ENCODE measurements at places on chromosomes 7 and 10.

GRCh38 chr10:28326516-28327490, 23.9 kb upstream of the MPP7 start:
- no peak for DNase-seq

- no peak for DNase-seq
Measured at GRCh38 chr10:50640238-50640637, 16.5 kb upstream of the SGMS1 start.

DNA sequence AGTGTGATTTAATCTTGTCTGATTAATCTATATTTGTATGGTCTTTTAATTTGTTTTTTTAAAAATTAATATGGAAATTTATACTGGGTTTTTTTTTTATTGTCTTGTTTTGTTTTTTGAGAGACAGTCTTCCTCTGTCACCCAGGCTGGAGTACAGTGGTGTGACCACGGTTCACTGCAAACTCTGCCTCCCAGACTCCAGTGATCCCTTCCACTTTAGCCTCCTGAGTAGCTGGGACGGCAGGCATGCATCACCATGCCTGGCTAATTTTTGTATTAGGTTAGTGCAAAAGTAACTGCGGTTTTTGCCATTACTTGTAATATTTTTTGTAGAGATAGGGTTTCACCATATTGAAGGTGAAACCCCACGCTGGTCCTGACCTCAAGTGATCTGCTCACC, 73.1 kb downstream of the TET1 start:
- DNase-seq, result no peak

- DNase-seq, result no peak
Measured at GRCh38 chr7:75621124-75621523, 117.6 kb downstream of the HIP1 start.

- DNase-seq, result no peak
Measured at GRCh38 chr10:36183056-36183455, 541.0 kb upstream of the FZD8 start.

DNA sequence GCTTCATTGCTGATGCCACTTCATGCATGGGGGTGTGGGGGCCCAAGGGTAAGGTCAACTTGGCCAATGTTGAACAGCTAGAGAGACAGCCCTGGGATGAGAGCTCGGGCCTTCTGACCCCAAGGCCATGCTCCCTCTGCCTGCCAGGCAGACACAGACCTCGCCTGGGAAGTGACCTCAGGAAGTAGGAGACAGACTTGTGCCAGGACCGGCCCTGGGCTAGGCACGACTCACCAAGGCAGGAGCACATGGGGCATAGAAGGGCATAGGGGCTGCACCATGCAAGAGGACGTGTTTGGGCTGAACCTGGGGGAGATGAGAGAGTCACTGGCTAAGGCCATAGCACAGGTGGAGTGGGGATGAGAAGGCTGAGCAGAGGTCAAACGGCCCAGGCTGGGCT, 27.1 kb downstream of the ZCCHC24 start:
- no peak for DNase-seq

- DNase-seq, result no peak
Measured at GRCh38 chr7:134289423-134289822, 27.3 kb downstream of the SLC35B4 start.

DNA sequence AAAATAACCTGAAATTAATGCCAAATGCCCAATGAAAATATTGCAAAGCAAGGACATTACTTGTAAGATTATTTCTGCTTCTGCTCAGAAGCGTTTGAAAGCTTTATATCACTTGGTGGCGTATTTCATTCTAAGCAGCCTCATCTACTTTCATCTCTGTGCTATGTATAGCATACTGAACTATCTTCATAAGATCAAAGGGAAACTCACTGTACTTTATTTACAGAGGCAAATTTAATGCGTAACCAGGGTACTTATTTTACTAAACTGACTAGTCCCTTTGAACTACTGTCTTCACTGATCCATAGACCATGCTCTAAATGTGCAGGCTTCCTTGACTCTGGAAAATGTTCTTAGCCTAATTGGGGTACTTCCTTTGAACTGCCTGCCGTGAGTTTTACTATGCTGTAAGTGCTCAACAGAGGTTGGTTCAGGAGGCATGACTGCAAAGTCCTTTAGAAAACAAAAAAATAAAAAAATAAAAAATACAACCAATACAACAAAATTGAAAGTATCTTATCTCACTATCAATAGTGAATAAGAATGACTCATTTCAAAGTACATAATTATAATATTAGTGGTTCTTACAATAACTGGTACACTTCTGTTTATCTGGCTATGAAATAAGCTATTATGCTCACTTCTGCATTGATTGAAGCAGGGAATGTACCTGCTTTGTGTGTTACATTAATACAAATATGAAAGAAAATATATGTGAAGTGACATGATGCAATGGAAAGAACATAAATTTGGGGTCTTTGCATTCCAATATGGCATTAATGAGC, 41.0 kb upstream of the TSPAN12 start:
- DNase-seq, result no peak

DNA sequence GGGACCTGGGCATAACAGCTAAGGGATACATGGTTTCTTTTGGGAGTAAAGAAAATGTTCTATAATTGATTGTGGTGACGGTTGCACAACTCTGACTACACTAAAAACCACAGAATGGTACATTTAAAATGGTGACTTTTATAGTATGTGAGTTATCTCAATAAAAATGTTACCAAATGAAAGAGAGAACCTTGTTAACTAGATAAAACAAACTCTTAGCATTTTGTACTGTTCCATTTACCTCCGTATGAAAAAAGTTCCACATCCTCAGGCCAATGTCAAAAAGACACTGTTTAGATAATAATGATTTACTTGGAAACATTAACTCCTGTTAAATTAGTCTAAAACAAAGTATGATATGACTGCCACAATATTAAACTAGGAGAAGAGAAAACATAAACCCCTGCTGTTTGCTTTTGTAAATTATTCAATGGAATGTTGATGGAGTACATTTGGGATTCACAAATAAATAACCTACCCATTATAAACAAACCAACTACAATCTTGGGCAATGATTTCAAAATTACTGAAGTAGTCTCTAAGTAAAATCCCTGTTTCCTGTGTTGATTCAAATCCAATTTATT, 60.7 kb downstream of the SMURF1 start:
- peak; percentile 30 for DNase-seq

GRCh38 chr10:70785190-70785589, at the start of gene TBATA:
Gene TBATA, minus strand, starts transcription at chr10:70785377. Its CDS starts 1,998 bp downstream, at chr10:70783379.
- DNase-seq, result peak; percentile 53

GRCh38 chr7:70240873-70241272, 642.6 kb downstream of the AUTS2 start:
- DNase-seq, result no peak

DNA sequence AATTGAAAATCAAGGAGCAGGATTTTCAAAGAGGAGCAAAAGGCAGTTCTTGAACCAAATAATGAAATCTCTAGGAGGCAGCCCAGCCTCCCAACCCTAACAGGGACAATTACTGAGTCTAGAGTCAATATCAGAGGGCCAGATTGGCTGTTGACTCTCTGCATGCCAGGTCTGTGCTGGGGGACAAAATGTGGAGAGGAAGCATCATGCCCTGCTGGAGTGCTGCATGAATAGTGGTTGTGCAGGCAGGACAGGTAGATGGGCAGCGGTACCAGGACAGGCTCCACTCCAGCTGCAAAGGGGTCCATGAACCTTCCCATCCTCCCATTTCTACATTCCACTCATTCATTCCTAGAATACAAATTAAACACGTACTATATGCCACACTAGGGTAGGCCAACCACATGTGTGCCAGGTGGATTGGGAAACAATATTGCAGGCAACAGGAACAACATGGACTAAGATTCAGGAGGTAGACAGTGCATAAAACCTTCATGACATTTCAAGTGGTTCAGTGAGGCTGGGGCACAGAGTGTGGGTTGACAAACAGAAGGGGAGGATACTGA, 30.4 kb upstream of the MAT1A start:
- no peak for DNase-seq

GRCh38 chr10:79472449-79472848, 27.0 kb upstream of the ZCCHC24 start:
- no peak for DNase-seq

GRCh38 chr10:42638821-42639270, 476 bp upstream of the ZNF33B start:
- DNase-seq, result peak; percentile 77

GRCh38 chr10:89651205-89651915, 6.3 kb upstream of the PANK1 start:
- no peak for DNase-seq

GRCh38 chr7:2956076-2956475, 87.6 kb downstream of the CARD11 start:
- no peak for DNase-seq

GRCh38 chr10:43255634-43256431, 11.0 kb downstream of the RASGEF1A start:
- peak; percentile 77 for DNase-seq

- DNase-seq, result no peak
Measured at GRCh38 chr7:128691227-128691626, 19.1 kb downstream of the GARIN1A start.

DNA sequence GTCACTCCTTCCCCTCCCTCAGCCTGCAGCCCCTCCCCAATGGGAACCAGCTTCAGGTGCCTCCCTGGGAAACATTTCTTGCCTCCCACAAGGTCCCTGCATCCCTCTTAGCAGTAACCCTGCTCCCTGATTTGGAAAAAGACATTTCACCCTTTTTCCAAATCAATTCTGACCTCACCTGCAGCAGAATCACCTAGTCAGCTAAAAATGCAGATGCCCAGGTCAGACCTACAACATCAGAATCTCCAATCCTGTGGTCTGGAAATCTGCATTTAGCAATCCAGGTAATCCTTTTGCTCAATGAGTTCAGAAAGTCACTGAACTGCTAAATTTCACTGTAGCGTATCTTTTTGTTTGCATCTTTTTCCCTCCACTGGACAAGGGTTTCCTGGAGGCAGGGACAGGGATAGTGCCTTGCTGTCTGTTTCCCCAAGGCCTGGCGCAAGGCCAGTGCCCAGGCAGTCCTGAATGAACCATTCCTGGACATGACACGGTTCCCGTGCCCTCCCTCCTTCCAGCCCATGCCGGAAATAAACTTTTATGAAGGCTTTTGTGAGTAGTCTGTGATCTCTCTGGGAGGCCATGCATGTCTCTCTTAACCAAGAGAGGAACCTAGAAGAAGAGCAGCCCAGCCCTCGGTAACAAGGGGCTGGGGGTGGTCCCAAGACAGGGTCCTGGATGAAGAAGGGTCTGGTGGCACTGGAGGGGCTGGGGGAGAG, 44.0 kb downstream of the COL13A1 start:
- no peak for DNase-seq

DNA sequence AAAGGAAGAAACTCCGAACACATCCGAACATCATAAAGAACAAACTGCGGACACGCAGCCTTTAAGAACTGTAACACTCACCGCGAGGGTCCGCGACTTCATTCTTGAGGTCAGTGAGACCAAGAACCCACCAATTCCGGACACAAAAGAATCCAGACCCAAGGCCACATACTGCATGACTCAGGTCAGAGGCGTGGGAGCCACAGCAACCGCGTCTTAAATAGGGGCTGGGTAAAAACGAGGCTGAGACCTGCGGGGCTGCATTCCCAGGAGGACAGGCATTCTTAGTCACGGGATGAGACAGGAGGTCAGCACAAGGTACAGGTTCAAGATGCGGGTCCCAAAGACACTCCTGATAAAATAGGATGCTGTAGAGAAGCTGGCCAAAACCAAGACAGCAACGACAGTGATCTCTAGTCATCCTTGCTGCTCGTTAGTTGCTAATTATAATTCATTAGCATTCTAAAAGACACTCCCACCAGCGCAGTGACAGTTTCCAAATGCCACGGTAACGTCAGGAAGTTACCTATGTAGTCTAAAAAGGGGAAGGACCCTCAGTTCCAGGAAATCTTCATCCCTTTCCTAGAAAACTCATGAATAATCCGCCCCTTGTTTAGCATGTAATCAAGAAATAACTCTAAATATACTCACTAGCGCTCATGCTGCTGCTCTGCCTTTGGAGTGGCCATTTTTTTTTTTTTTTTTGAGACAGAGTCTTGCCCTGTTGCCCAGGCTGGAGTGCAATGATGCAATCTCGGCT, 19.3 kb downstream of the AP5Z1 start:
- DNase-seq, result no peak

DNA sequence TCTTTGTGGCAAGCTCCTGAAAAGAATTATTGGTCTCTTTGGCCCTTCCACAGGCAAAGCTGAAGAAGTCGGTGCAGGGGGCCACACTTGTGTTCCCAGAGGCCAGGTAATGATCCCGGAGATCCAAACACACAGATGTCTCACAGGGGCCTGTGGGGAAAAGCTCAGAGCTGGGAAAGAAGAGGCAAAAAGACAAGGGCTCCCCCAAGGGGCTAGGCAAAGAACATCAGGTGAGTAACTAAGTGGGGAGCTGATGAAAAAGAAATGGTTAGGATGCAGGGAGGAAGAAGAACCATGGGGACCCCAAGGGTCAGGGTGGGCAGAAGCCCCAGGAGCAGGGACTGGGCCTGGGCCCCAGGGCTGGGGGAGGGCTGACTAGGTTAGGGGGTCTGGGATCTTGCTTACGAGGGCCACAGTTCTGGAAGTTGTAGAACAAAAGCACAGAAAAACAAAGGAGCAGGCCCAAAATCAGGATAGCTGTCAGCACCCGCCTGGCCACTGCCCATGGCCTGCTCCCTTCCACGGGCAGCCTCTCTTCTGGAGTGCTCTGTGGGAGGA, 1.1 kb downstream of the KEL start:
- DNase-seq, result peak; percentile 55

DNA sequence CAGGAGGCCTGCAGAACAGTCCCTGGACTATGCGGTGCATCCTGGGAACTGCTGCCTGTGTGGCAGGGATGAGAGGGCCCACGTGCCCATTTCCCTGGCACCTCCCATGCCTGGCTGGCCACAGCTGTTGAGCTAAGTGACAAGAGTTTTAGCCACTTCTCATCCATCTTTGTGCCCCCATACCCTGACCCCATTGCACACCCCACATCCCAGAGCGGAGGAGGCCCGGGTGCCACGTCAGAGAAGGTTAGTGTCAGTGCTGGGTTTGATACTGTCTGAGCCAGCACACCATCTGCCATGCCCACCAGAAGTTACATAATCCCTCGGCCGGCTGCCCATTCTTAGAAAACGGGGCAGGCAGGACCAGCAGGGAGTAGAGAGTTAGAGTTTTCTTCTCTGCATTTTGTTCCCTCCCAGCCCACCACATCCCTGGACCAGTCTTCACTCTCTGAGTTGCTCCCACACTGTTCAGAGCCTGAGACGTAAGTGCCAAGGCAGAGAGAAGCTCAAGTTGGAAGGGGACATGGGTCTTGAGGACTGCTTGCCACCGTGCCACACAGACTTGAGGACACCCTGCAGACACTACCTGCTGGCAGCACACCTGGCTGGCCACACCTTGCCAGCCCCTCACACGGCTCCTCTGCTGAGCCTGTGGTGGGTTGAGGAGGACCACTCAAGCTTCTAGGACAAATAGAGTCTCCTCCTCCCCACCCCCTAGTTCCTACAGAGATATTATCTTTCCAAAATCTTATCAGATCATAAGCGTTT, 13.1 kb downstream of the UNC5B start:
- no peak for DNase-seq

- DNase-seq, result no peak
Measured at GRCh38 chr10:103807996-103808395, 47.4 kb downstream of the SH3PXD2A start.

- peak; percentile 32 for DNase-seq
Measured at GRCh38 chr7:22301790-22302189, 55.2 kb downstream of the RAPGEF5 start.

- no peak for DNase-seq
Measured at GRCh38 chr10:33239257-33239656, 95.2 kb downstream of the NRP1 start.

- DNase-seq, result no peak
Measured at GRCh38 chr7:33650828-33651227, 254.5 kb upstream of the BMPER start.

Data from hematopoietic multipotent progenitor cell treated with erythropoietin and hydrocortisone succinate and interleukin-3 and kit ligand, for 6 days (in vitro differentiated cells).